ENCODE measurements at places on chromosomes 2 and 18. TPM values are rescaled to one million over a fixed set of nuclear protein-coding genes. Genes with fewer than 3 reads are reported as not detected.

DNA sequence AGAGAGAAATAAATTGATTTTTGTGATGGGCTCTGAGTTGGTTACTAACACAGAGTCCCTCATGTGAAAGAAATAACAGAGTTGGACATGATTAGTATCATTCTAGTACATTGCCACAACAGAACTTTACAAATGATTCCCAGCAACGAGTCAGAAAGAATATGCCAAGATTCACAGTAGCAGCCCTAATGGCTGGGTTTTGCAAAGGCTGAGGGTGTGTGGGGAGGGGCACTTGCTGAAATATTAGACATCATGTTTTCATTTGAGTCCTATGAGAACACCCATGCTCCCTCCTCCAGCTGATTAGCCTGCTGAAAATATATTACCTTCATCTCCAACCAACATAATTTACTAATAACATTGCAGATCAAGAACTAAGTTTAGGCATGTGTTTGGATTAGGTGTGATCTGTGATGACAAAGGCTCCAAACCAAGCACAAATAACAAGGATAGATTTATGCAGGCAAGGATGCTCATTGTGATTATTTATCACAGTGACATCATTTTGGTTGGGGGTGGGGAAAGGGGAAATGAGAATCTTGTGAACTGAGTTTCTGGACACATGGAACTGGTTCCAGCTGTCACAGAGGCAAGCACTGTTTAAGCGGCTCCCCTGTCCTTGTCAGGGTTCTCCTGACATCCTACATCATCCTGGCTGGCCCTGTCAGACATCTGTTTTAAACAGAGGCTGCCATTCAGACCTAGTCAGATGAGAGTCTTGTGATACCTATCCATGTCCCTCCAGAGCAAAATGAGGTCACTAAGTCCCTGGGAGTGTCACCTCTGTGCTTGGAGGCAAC, 205.8 kb upstream of the NCKAP5 start:
- no peak for DNase-seq

GRCh38 chr2:239339726-239340601, 60.9 kb downstream of the HDAC4 start:
- no peak for DNase-seq

DNA sequence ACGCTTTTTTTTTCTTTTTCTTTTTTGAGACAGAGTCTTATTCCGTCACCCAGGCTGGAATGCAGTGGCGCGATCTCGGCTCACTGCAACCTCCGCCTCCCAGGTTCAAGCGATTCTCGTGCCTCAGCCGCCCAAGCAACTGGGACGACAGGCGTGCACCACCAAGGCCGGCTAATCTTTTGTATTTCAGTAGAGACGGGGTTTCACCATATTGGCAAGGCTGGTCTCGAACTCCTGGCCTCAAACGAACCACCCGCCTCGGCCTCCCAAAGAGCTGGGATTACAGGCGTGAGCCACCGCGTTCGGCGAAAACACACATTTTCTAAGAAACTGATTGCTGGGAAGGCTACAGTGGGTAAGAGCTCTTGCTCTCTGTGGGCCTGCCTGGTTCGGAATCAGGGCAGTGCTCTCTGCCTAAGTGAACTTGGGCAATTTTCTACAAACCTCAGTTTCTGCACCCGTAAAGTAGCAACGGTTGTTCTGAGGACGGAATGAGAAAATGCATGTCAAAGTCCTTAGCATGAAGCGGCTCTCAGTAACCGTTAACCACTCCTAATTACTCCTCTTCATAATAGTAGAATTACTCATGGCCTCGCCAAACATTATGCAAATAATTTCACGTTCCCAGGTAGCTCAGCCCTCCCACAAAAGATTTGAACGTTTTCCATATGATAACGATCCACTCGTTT, 1.0 kb upstream of the PMAIP1 start:
- DNase-seq: no peak

GRCh38 chr2:232652505-232652851, 19.1 kb downstream of the EFHD1 start:
- no peak for DNase-seq

DNA sequence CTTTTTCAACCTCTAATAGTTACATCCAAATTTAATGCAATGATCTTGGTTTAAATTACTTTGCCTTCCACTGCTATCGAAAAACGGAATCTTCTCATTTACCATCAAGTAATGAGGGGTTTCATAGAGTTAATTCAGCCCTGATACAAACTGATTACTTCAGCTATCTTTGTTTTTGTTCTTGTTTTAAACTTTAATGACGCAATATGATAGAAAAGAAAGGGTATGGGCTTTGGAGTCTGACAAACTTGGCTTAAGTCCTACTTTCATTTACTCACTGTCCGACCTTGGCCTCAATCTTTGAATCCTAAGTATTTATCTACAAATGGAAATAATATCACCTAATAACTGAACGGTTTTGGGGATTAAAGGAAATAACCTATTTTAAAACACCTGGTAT, 16.1 kb downstream of the ADAM17 start:
- DNase-seq: no peak

- peak; percentile 64 for DNase-seq
Measured at GRCh38 chr2:224405841-224406370, 4.0 kb upstream of the FAM124B start.

GRCh38 chr2:112644155-112644932, 1.4 kb upstream of the SLC20A1 start:
- DNase-seq: no peak

- no peak for DNase-seq
Measured at GRCh38 chr2:113167962-113168340, 5.8 kb upstream of the PSD4 start.

- DNase-seq: no peak
Measured at GRCh38 chr2:2024751-2025481, 280.6 kb upstream of the PXDN start.

DNA sequence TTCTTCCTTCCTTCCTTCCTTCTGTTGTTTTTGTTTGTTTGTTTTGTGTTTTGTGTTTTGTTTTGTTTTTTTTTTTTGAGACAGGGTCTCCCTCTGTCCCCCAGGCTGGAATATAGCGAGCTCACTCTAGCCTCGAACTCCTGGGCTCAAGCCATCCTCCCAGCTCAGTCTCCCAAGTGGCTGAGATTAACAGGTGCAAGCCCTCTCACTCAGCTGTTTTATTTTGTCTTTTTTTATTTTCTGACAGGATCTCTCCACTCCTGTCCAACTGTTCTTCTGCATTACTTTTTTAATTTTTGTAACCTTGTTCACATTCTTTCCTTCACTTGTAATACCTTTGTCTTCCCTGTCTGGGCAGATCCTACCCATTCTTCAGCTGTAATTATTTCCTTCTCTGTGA, 23.6 kb downstream of the MAP3K20 start:
- DNase-seq: no peak

- no peak for DNase-seq
Measured at GRCh38 chr18:67425672-67426071, 90.8 kb downstream of the DSEL start.

DNA sequence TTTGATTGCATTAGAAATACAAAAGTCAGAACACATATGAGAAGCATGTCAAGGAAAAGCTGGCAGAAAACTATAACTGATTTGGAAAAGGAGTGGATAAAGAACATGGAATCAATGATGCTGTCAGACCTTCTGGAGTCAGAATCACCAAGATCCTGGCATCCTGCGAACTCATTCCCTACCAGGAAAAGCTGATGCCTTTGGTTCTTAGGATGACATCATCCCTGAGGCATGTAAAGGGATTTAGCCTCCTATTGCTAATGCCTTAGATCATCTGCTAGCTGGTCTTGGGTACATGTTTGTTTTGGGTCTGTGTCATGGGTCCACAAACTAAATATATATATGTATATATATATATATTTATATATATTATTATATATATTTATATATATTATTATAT, 680.7 kb downstream of the EPHA4 start:
- no peak for DNase-seq

GRCh38 chr2:238097988-238098871, 1.9 kb upstream of the ESPNL start:
- peak; percentile 20 for DNase-seq

DNA sequence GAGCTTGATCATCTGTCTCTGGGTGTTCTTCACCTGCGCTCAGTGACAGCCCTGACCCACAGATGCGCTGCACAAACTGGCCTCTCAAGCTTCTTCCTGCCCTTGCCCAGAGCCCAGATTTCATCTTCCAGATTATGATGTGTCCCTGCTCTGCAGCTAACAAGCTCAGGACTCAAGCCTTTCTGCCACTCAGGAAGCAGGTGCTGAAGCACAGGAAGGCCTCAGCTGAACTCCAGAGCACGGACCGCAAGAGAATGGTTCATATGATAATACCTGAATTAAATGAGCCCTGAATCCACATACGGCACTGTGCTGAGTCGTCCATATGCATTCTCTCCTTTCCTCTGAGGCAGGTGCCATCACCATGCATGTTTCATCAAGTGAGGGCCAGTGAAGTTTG, 3.8 kb downstream of the CD207 start:
- DNase-seq: no peak

GRCh38 chr2:157339965-157340655, 14.5 kb upstream of the ERMN start:
- DNase-seq: no peak

The MC5R gene
- total RNA-seq: not detected

The ITGA4 gene
- total RNA-seq: 27.0 TPM

The RESP18 gene
- not detected for total RNA-seq

The RBKS gene
- total RNA-seq: 1.6 TPM

The ABCA12 gene
- total RNA-seq: 0.12 TPM
